ENCODE measurements at places on chromosomes 3 and 15. TPM values are rescaled to one million over a fixed set of nuclear protein-coding genes. Genes with fewer than 3 reads are reported as not detected.

WDR49 gene
- total RNA-seq, result under 0.01 TPM

ONECUT1 gene
- total RNA-seq, result not detected

NISCH gene
- 90.8 TPM for total RNA-seq

ACVR2B gene
- 2.5 TPM for total RNA-seq

GABRA5 gene
- not detected for total RNA-seq

GP5 gene
- 0.49 TPM for total RNA-seq

PTPRG gene
- total RNA-seq, result 27.6 TPM

DPPA4 gene
- total RNA-seq, result not detected

FOXB1 gene
- total RNA-seq, result not detected

COL7A1 gene
- 8.6 TPM for total RNA-seq

NAA50 gene
- total RNA-seq, result 242 TPM

LRRIQ4 gene
- total RNA-seq, result 0.09 TPM

CKMT1B gene
- not detected for total RNA-seq

C3orf85 gene
- not detected for total RNA-seq

TJP1 gene
- total RNA-seq, result 94.2 TPM

TNFSF10 gene
- 5.0 TPM for total RNA-seq

SLC9A9 gene
- 32.8 TPM for total RNA-seq

RAD18 gene
- 28.1 TPM for total RNA-seq

SAXO2 gene
- total RNA-seq, result 0.25 TPM

KCNMB2 gene
- 0.41 TPM for total RNA-seq

NR2F2 gene
- total RNA-seq, result 15.5 TPM

AADAC gene
- 138 TPM for total RNA-seq

GRAMD2A gene
- total RNA-seq, result 0.63 TPM

KY gene
- total RNA-seq, result 1.6 TPM

DOCK3 gene
- 0.36 TPM for total RNA-seq

CCRL2 gene
- total RNA-seq, result not detected

SH2D7 gene
- not detected for total RNA-seq

GASK1A gene
- 0.63 TPM for total RNA-seq

MME gene
- total RNA-seq, result 50.4 TPM

GOLGA6L7 gene
- not detected for total RNA-seq

AP4E1 gene
- 12.2 TPM for total RNA-seq

GMPS gene
- 87.5 TPM for total RNA-seq

Measured in fibroblast of the aortic adventitia (primary cell).